Stimulated activated CD8-positive, alpha-beta memory T cell treated with anti-CD3 and anti-CD28 coated beads, Interleukin-15, amount 100 ng/mL, for 24 hours (primary cell): ENCODE measurements at places on chromosomes 2 and 18.
A peak's percentile ranks its signal among the peaks of the same experiment; 100 is the strongest.

DNA sequence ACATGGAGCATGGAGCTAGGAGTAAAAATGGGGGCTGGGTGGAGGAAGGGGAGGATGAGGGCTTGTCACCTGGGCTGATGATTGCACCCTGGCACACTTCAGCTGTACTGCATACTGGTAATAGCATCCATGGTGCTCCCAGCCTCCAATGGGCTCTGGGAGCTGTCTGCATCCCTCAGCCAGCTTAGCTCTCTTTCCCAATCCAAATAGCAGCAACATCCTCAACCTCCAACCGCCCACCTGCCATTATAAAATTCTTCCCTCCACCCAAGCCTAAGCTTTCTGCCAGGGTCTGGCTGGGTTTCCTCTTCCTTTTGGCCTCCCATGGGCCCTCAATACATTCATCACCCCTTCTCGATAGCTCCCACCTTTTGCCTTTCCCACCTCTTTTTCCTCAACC, 110.1 kb downstream of the LYPD1 start:
- no peak for DNase-seq

DNA sequence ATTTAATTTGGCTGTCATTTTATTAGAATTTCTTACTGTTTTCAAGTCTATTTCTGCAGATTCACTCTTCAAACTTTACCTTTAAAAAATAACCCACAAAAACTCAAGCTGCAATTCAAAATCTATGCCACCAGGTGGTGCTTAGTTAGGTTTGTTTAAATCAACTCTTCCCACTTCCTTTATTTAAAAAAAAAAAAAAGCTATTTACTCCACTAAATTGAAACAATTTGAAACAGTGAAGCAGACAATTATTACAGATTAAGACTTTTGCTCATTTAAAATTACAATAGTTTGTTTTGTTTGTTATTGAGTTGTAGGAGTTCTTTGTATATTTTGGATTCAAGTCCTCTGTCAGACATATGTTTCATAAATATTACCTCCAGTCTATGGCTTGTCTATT, 300.0 kb downstream of the PDE11A start:
- no peak for DNase-seq

- DNase-seq, result no peak
Observed at GRCh38 chr2:10923008-10923375, 11.3 kb downstream of the KCNF1 start.

GRCh38 chr18:8810157-8810556, 104.8 kb downstream of the MTCL1 start:
- DNase-seq, result no peak

GRCh38 chr2:141411419-141411818, 719.4 kb downstream of the LRP1B start:
- DNase-seq, result no peak

DNA sequence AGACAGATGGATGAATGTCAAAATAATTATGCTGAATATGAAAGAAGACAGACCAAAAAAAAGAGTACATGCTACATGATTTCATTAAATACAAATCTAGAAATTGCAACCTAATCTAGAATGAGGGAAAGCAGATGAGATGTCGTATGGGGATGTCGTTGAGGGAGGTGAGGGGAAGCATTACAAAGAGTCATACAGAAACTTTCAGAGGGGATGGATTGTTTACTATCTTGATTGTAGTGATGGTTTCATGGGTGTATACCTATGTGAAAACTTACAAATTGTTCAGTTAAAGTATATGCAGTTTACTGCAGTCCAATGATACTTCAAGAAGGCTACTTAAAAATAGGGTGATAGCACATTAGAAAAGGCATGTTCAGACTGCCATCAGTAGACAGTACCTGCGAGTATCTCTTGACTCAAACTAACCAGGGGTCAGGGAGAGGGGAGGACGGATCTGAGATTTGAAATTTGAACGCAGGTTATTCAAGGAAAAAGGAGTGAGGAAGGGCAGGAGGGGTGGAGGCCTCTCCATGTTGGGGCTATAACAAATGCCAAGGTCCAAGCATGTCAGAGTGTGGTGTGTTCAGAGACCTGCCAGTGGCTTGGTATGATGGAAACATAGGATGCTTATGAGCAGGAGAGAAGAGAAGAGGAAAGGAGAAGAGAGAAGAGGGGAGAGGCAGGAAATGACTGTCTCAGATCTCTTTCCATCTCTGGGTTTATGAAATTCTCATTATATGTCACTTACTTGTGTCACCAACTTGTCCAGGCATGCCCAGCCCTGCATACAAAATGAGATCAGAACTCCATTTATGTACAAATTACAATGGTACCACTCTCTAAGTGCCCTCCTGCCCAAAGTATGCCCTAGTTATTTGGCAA, 257.3 kb upstream of the CXCR4 start:
- no peak for DNase-seq

DNA sequence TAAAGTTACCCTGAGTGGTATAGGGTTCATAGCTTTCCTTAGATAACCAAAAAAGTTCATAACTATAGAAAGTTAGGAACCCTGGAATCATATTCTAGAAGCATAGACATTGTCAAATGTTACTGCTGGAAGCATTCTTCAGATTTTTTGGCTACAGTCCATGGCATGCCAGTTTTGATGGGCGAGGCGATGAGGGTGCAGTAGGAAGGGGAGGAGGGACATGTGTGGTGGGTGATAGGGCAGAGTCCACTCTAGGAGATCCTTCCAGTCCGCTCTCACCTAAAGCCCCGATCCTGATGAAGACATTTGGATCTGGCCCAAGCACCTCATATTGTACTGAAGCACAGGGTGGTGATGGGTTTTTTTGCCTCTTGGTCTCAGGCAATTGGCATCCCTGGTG, 91.8 kb downstream of the HRH4 start:
- no peak for DNase-seq

GRCh38 chr18:27005589-27005988, 140.1 kb upstream of the AQP4 start:
- DNase-seq, result no peak

DNA sequence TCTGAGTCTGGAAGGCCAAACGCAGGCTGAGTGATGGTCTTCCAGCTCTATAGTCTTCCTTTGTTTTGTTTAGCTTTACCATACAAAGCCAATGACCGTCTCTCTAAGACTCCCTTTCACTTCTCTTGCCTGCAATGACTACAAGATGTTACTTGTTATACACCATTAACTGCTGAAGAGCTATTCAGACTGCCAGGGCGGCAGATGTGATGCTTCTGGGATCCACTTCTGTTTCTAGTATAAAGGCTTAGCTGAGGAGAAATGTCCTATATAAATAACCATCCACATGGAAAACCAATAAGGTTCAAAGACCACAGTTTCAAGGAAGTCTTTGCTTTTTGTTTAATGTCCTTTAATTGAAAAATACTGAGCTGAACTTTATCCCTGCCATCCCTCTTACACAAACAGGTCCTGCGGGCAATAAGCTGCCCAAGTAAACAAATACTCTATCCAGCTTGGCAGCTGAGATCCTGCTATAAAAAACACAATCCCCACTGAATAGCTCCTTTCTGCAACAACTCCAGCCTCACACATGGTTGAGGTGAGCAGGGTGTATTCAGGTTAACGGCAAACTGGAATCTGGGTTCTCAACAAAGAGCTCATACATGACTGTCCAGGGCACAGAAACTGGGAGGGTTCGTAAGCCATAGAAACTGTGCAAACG, 124.6 kb downstream of the VIT start:
- DNase-seq, result no peak

GRCh38 chr2:204177977-204178522, 241.5 kb downstream of the ICOS start:
- DNase-seq, result peak; percentile 45

DNA sequence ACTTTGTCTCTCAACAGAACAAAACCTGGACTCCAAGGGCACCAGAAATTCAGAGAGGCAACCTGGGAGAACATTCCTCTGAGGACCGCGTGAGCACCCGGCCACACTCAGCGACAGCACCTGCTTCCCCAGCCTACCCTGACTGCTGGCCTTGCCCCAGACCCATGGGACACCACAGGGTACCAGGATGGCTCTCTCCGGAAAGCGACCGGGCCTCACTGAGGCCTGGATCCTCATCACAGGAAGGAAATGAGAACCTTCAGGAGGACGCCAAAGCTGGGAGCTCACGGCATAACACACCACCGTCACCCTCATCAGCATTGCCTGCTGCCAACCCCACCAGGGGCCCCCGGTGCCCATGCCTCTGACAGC, 38.9 kb downstream of the HS6ST1 start:
- DNase-seq, result no peak

DNA sequence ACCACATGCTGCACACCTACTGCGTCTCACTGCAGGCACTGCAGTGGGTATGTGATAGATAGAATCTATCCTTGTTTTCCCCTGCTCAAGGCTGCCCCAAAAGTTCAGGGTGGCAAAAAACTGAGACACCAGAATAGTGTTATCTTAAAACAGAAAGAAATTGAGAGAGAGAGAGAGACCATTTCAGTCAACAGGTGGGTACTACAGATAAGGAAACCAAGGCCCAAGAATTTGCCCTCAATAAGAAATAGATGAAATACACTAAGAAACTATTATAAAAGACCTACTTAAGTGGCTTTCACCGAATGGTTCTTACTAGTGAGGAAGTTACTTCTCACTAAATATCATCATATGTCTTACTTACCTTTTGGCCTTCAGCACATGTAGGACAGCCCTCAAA, 27.9 kb downstream of the EPG5 start:
- no peak for DNase-seq

- no peak for DNase-seq
Observed at GRCh38 chr2:214593727-214594126, 182.9 kb downstream of the VWC2L start.

DNA sequence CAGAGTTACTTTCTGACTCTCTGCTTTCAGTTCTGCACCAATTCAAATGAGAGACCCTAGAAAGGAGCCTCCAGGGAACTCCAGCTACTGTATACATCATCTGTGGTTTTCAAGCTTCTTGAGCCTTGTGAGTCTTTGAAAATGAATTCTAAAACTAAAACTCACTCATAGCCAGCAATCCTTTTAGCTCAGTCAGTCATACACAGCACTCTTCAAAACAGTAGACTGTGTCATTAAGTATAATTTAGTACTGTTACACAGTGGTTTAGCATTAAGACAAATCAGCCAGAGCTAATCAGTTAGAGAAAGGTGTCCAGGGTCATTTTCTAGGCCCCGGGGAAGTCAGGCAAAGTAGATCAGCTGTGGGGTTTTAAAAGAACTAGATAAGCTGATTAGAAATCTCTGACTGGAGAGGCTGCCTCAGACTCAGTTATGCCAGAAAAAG, 322.1 kb upstream of the THUMPD2 start:
- DNase-seq, result no peak

- DNase-seq, result no peak
Observed at GRCh38 chr2:141778315-141778835, 352.4 kb downstream of the LRP1B start.

DNA sequence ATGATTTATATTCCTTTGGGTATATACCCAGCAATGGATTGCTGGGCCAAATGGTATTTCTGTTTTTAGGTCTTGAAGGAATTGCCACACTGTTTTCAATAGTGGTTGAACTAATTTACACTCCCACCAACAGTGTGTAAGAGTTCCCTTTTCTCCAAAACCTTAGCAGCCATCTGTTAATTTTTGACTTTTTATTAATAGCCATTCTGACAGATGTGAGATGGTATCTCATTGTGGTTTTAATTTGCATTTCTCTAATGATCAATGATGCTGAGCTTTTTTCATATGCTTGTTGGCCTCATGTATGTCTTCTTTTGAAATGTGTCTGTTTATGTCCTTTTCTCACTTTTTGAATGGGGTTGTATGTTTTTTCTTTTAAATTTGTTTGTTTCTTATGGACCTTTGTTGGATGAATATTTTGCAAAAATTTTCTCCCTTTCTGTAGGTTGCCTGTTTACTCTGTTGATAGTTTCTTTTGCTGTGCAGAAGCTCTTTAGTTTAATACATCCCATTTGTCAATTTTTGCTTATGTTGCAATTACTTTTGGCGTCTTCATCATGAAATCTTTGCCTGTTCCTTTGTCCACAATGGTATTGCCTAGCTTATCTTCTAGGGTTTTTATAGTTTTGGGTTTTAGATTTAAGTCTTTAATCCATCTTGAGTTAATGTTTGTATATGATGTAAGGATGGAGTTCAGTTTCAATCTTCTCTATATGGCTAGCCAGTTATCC, 119.7 kb upstream of the XIRP2 start:
- DNase-seq, result no peak

DNA sequence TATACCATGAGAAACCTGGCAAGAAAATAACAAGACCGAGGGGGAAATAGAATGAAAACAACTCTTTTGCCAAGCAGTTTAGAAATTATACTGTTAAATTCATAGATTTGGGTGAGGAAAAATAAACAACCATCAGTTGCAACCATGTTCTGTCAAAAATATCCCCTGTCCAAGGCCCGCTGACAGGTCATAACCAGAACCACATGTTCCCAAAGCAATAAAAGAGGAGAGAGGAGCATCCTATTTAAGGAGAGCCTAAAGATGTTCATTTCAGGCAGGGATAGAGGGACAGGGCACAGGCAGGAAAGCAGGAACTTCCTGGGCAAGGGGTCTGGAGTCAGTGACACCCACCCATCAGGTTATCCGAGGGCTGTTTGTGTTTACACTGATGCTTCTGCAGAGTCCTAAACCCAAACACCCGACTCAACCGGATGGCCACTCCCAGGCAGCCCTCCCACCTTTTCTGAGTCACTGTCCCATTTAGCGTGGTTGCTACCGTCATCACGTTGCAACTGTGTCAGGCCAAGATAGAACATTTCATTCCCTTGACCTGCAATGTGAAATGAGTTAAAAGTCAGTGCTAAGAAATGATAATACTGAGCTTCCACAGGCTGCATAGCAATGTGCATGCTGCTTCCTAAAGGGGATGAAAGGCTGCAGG, 468.3 kb upstream of the RAB12 start:
- no peak for DNase-seq

GRCh38 chr2:73269686-73270465, 14.4 kb downstream of the FBXO41 start:
- DNase-seq, result no peak

DNA sequence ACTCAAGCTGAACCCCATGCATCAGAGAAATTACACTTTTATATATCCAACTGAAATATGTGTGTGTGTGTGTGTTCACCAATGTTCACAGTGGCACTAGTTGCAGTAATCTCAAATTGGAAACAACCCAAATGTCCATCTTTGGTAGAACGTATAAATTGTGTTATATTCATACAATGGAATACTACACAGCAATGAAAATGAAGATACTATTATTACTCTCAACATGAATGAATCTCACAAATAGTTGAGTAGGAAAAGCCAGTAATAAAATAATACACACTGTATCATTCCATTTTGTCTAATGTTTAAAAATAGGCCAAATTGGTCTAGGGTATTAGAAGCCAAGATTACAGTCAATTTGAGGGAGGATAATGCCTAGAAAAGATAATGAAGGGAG, 48.0 kb upstream of the NFE2L2 start:
- DNase-seq, result no peak

DNA sequence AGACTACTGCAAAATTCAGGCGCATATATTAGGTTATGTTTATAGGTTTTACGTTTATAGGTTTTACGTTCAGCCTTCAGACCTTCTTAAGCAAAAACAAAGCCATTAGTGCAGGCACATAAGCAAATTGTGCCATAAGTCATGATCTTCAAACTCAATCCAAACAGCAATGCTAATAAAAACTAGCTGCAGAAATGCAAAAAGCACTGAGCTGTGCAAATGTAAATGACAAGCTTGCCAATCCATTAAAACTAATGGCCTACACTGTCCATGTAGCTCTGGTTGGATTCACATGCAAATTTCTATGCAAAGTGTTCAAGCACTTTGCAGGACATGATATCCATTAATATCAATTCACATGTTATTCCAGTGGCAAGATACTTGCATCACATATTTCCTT, 50.9 kb downstream of the LRPPRC start:
- DNase-seq, result no peak

GRCh38 chr2:212265777-212266176, 272.8 kb downstream of the ERBB4 start:
- no peak for DNase-seq

- DNase-seq, result no peak
Observed at GRCh38 chr2:54556621-54557121, 100.5 kb downstream of the SPTBN1 start.
